ENCODE measurements at places on chromosomes 7 and 10.

DNA sequence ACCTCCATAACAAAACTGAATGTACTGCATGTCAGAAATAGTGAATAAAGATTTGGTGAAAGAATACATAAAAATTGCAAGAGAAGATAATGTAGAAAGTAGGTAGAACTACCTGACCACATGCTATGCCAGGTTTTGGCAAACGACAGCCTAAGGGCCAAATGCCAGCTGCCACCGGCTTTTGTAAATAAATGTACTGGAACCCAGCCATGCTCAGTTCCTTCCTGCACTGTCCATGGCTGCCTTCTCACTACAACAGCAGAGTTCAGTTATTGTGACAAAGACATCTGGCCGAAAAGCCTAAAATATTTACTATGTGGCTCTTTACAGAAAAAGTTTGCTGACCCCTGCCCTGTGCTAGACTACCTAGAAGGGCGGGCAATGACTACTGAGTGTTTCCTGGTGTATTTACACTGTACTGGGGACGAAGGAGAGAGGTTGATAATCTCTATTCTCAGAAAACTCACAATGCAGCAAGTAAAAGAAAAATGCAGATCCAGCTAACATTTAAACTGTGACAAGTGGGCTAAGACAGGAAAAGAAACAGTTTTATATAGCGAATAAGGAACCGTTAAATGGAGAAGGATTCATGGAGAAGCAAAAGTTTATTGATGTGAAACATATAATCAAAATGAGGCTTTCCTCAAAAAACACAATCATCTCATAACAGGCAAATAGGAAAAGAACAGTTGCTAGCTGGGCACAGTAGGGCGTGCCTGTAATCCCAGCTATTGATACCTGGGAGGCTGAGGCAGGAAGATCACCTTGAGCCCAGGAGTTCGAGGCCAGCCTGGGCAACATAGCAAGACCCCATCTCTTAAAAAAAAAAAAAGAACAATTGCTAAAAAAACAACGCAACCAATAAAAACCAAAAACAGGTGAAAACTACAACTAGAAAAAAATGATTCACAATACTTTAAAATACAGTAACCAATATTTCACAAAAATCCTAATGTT, 13.7 kb downstream of the KIN start:
- DNase-seq = no peak

- no peak for DNase-seq
Measured at GRCh38 chr10:99766302-99766681, 16.1 kb upstream of the ABCC2 start.

DNA sequence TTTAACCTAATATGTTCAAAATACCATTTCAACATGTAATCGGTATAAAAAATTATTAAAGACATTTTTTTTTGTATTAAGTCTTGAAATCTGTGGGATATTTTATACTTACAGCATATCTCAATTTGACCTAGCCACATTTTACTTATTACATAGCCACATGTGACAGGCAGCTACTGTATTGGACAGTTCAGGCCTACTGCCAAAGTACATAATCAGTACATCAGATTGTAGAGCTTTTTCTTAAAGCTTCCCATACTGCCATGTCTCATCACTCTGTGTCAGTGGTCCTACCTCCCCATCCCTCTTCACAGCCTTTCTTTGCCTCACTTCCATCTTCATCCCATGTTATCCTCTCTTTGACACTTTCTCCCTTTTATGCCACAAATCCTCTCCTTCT, 43.0 kb downstream of the LOXL4 start:
- no peak for DNase-seq

GRCh38 chr10:71368643-71369042, 28.1 kb upstream of the CDH23 start:
- no peak for DNase-seq

DNA sequence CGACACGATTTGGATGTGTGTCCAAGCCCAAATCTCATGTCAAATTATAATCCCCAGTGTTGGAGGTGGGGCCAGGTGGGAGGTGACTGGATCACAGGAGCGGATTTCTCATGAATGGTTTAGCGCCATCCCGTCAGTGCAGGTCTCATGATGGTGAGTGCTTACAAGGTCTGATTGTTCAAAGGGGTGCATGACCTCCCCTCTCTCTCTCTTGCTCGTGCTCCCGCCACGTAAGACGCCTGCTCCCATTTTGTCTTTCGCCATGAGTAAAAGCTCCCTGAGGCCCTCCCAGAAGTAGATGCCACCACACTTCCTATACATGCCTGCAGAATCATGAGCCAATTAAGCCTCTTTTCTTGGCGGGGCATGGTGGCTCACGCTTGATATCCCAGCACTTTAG, 71.5 kb upstream of the NANOS1 start:
- no peak for DNase-seq

DNA sequence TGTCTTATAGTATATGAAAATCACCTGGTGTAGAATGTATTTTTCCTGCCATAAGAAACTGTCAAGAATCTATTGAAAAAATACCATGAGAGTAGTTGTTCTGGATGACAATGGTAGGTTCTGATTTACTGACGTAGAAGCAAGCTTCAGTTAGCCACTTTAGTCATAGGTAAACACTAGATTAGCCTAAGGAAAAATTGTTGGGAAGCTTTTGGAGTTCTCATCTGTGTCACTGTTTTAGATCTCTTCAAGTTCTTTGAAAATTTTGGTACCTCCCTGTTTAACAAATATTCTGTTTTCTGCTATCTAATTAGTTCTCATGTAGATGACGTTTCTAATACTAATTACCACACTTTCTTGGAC, 131.8 kb downstream of the ADK start:
- no peak for DNase-seq

DNA sequence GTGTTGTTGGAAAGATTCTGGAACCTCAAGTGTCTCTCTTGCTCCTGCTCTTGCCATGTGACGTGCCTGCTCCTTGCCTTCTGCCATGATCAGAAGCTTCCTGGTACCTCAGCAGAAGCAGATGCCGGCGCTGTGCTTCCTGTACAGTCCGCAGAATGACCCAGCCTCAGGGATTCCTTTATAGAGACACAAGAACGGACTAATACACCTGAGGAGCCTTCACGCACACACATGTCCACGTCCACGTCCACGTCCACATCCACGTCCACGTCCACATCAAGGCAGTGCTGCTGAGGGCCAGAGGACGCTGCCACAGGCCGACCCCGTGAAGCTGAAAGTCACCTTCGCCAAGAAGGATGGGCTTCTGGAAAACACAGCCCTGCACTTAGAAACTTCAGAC, 190.1 kb downstream of the MAD1L1 start:
- no peak for DNase-seq

GRCh38 chr7:50359995-50360925, 55.7 kb downstream of the IKZF1 start:
- DNase-seq = no peak

- no peak for DNase-seq
Measured at GRCh38 chr10:63699785-63700613, 178.8 kb downstream of the REEP3 start.

DNA sequence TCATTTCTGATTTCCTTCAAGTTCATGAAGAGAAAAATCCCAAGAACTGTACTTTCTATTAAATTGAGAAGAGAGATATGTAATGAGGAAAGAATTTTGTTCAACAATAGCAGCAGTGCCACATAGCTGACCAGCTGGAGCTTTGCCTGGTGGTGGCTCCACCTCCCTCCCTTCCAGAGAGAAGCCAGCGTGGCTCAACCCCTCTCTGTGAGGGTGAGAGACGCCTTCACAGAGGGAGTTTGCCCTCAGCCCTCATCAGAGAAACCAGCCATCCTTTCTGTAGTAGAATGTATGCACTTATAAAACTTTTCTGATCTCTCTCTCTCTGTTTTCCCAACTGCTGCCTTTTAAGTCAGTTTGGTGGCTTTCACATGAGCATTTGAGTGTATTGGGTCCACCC, 20.5 kb upstream of the COL1A2 start:
- DNase-seq = peak; percentile 45

DNA sequence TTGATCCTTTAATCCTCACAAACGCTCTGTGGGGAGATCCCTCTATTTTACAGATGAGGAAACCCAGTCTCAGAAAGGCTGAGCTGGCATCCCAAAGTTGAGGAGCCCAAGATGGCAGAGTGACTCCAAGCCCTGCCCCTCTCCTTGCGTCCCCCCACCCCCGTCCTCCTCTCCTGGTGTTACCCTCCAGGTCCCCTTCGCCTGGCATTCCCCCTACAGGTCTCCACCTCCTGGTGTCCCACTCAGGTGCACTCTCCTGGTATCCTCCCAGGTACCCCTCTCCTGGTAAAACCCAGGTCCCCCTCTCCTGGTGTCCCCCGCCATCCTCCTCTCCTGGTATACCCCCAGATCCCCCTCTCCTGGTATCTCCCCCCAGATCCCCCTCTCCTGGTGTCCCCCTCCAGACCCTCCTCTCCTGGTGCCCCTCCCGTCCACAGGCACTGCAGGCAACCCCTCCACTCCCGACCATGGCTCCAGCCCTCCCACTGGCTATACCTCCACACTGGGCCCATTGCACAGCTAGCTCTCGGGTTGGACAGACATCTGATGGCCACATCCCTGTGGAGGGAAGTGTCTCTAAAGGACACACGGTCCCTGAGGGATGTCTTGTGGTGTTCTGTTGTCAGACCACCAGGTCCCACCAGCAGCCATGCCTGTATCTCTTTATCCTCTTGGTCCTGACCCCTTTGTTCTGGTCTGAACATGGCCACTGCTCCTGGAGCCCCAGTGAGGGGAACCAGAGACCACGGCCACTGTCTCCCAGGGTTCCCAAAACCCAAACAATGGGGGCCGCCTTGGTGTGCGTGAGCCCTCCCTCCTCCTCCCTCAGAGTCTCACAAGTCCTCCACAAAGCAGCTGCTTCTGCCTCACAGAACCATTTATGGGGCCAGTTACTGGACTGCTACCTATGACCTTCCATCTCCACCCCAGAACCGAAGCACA, 37.2 kb downstream of the CALML3 start:
- DNase-seq = no peak

DNA sequence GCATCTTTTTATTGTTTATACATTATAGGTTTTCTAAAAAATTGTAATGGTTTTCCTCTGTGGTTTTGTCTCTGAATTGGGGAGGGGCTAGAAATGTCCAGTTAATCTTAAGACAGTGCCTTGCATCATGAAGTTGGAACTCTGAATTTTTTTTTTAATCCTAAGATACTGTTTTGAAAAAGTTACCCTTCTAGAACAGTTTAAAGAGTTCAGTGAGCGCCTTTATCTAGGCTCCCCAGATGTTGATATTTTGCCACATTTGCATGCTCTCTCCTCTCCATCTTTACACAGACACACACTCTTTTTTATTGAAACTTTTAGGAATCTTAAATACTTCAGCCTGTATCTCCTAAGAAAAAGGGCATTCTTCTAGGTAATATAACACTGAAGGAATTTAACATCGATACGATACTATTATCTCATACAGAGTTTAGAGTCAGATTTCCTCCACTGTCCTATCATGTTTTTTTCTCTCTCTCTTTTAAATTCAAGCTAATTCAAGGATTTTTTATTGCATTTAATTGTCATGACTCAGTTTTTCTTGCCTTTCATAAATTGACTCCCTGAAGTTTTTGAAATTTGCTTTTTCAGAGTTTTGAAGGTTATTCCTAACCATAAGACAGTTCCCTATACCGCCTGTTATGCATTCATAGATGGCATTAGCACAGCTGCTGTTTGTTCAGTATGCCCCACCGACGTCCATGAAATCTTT, 31.5 kb downstream of the PRKAR2B start:
- no peak for DNase-seq

GRCh38 chr10:79103129-79103528, 34.4 kb downstream of the ZMIZ1 start:
- DNase-seq = no peak

DNA sequence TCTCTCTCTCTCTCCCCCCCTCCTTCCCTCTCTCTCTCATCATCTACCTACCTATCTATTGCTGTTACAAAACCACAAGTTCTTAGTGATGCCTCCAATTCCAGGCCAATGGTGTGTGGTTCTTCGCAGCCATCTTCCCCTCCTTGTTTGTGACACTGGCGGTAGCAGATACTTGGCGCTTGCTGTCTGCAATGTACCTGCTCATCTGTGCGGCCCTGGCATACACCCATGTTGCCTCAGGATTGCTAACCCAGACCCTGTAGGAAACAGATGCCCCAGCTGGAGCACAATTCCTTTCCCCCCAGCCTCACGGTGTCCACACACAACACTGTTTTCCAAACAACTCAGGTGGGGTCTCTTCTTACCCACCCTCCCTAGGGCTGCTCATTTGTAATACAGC, 13.6 kb upstream of the DPYSL4 start:
- DNase-seq = no peak

Measured in cardiac muscle cell (in vitro differentiated cells and primary cell).